GM10248 (cell line): ENCODE measurements at places on chromosomes 6 and 20.
A peak's percentile ranks its signal among the peaks of the same experiment; 100 is the strongest.

- DNase-seq = no peak
Observed at GRCh38 chr6:169859978-169860703, 108.7 kb downstream of the ERMARD start.

GRCh38 chr6:31559958-31560696 lies 12.0 kb upstream of the LTA start:
- peak; percentile 74 for DNase-seq

DNA sequence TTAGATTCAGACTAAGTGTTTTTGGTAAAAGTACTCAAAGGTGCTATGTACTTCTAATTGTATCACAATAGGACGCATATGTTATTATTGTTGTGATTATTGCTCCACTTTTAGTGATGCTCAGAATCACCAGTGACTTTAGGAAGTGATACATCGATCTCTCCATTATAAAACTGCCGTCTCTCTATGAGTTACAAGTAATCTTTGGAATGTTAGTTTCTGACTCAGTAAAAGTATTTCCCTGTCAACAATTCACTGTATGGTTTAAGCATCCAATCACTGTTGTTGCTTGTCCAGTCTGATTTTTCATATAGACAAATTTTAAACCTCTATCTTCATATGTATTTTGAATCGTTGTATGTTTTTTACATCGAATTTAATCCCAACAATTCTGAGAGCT lies 9.4 kb downstream of the DCBLD1 start:
- DNase-seq = no peak

DNA sequence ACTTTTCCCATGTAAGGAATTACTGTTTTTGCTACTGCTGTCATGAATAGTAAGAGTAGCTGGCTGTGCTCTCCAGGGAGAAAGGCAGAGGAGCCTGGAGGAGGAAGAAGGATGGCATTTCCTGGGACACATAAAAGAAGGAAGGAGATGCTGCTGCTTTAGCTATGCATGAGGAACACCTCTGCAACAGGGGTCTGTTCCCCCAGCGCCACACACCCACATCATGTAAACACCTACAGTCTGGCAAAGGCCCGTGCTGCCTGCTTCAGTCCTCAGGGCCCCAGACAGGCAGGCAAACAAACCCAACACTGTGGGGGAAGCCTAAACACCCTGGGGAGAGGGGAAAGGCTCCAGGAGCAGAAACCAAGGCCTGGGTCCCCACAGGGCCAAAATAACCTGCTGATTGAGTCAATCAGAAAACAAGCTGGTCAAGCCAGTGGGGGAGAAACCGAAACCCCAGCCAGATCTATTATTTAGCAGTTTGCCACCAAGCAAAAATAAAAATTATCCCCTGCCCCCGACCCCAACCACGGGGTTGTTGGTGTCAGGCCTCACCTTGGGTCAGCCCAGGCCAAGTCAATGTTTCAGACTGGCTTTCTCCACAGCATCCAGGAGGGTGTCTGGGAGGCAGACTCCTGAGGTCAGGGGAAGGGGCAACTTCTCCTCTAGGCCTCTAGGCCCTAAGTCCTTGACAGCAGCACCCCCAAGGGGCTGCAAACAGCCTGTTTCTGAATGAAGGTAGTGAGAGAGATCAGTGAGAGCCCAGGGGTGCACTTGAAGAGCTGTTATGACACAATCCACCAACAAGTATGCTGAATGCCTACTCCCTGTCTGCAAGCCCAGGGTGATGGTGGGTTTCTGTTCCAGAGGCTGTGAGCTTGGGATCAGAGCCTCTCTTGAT lies 34.6 kb upstream of the SCUBE3 start:
- DNase-seq = no peak

GRCh38 chr20:35523298-35523888 lies 6.1 kb downstream of the C20orf173 start:
- peak; percentile 57 for DNase-seq

GRCh38 chr6:87199787-87200186 lies 44.4 kb downstream of the ZNF292 start:
- no peak for DNase-seq

DNA sequence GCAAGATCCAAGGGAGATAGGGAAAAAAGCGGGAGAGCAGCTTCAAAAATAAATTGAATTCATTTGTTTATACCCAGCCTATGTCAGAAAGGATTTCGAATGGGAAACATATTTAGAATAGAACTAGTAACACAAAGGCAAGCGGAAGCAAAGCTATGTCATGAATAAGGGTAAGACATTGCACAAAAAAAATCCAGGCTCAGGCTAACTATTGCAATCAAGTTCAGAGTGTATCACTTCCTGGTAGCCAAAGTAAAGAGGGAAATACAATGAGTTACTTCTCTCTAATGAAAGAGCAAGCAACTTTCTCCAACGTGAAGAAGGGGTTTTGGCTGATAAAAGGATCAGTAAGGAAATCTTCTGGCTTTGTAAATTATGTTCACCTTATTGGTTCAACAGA lies 212.8 kb downstream of the ZMYND8 start:
- no peak for DNase-seq

DNA sequence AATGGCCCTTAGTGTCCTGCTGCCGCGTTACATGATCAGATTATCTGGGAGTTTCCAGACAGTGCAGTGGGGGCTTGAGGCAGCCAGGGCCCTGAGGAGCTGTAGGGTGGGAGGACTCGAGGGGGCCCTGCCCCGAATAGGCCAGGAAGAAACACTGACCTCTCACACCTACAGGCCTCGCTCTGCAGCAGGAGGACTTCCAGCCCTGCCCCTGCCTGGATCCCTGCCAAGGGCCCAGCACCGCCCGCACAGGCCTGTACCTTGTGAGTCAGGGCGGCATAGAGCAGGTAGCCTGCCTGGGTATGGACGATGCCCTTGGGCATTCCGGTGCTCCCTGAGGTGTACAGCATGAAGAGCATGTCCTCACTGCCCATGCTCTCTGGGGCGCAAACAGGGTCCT lies 30.1 kb upstream of the APMAP start:
- DNase-seq = no peak

- DNase-seq = no peak
Observed at GRCh38 chr20:2729251-2729713, 36.7 kb downstream of the EBF4 start.

DNA sequence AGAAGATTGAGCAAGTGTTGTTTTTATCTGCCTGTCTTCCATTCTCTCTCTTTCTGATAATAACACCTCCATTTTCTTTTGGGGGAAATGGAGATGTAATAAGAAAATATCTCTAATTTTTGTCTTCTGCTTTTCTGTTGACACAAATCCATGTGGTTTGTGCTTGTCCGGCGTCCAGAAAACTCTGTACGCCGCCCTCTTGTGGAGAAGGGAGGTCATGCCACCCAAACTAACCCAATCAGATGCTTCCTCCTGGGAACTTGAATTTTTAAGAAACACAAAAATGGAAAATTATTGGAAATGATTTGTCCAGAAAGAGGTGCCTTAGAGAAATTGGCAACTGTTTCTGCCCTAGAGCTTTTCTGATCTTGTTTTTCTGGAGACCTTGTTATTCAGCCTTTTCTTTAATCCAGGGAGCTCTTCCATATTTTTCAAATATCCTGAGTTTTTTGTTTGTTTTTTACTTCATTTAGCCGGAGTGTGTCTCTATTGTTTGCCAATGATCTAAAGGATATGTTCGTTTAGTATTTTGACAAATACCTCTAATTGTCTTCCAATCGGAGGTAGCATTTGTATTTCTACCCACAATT lies 17.8 kb upstream of the FNDC1 start:
- DNase-seq = peak; percentile 59

DNA sequence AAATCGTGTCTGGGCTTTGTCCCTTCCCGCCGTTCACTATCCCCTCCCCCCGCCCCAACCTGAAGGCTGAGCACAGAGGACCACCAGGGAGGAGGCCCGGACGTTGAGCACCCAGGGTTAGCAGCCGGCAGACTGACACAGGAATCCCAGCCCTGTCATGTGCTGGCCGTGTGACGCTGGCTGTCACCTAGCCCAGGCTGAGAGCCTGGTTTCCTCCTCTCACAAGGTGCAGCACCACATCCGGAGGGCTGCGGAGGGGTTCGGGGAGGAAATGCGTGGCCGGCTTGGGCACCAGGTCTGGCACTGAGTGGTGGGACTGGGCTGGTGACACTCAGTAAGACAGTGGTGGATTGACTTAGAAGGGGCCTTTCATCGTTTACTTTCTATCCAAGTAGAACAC lies 4.6 kb upstream of the LSM14B start:
- no peak for DNase-seq

DNA sequence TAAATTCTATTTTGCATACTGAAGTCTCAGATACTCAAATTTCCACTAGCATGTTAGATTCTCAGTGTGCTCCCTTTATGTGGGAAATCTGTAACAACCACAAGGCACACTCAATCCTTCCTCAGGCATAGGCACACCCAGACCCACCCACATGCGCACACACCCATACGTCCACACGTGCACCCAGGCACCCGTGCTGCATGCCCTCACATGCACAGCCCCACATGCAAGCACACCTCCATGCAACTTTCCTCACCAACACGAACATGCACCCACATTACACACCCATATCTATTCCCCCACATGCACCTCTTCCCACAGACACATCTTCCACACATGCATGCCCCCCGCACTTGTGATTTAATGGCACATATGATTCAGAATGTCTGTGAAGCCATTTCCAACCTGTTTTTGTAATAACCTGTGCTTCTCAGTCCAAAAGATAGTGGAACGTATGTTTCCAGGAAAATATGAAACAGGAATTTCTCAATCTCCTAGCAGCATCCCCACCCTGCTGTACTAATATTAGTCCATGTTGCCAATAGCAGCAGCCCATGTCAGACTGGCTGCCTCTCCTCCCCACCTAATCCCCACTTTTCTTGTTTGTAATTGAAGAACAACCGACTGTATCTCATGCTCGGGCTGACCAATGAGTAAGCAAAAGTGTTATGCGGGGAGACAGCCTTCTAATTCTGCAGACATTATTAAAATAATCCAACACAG lies 11.3 kb upstream of the CYP24A1 start:
- no peak for DNase-seq

- DNase-seq = no peak
Observed at GRCh38 chr6:138099832-138100231, 7.4 kb downstream of the PERP start.

GRCh38 chr6:170294298-170294730 lies 3.4 kb upstream of the DLL1 start:
- DNase-seq = no peak

DNA sequence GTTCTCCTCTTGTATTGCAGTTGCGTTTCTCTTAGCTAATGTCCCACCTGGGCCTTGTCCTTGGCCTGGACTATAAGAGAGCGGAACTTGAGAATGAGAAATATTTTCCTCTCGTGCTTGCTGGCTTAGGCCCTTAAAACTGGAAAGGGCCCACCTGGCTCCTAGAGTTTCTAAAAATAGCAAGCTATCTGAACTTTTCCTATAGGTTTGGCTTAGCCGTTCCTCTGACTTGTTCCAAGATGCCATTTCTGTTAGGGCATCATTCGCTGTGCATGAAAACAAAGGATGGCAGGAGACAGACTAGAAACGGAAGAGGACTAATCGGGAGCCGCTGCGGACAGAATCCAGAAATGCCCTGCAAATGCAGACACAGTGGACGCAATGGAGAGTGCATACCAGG lies 4.5 kb downstream of the RIPOR3 start:
- no peak for DNase-seq

- DNase-seq = no peak
Observed at GRCh38 chr6:148244217-148244935, 98.3 kb upstream of the SASH1 start.

- DNase-seq = peak; percentile 53
Observed at GRCh38 chr6:14542670-14543366, 425.2 kb downstream of the CD83 start.

DNA sequence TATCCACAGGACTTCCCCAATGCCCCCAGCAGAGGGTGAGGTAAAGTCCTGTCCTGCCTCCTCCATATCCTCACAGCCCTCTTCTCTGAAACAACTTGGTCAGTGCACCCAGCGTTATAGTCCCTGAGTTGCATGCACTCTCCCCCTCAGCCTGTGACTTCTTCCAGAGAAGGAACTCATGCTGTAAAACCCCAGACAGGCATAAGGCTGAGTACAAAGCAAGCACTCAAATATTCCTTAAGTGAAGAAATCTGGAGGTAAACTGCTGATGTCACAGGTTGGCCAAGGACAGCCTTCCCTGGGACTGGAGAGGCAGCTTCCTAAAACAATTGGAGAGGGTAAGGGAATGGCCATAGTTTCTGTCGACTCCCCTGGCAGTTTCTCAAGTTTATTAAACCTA lies 12.9 kb upstream of the SRPK1 start:
- DNase-seq = no peak

DNA sequence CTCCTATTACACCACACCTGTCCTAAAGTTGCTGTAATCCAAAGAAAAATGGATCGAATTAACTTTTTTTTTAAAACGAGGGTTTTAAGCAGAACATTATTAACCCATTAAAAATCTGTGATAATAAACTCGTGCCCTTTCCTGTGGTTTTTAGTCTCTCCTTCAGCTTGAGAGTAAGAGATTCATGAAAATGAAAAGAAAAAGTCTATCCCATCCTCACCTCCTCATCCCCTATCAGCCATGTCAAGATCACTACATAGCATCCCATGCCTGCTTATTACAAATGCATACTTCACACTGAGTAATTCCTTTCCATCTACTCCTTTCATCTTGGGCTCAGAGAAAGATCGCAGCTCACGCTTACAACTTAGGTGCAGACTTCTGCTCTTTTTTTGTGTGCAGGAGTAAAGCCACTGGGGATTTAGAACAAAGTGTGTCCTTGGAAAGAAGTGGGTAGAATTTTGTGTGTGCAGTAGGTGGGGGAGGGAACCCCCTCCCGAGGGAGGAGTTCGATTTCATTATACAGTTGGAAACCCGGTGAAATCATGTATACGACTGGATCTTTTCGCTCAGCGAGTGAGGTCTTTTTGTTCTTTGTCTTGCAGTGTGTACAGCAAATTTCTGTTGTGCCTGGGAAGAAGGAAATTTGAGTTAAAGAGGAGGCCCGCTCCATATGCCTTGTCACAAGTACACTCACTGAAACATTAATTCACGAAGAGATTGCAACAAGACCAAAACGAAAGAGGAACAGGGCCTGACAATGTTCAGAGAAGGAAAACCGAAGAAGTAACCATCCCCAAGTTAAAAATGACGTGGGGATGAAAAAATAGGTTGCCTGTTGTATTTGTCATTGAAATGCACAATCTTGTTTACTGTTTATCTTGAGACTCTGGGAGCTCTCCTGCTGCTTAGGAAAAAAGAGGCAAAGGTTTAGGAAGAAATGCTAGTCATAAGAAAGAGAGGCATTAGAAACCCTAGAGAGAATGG lies 146.5 kb upstream of the ZNF217 start:
- DNase-seq = peak; percentile 45

DNA sequence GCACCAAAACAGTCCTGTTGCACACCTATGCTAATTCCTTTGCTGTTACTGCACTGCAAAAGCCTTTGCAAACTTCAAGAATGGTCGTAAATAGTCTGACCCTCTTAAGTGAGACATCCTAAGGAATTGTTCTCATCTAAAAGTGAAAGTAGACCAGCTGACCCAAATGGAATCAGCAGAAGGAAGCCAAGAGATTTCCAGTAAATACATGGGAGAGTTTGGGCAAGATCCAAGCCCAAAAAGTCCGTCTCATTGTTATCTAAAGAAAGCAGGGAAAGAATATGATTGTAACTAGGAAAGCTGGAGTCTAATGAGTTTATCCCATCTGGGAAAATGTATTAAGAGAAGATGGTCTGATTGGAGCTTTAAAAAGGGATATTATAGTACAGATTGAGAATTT lies 43.0 kb upstream of the HIVEP1 start:
- DNase-seq = no peak

- DNase-seq = no peak
Observed at GRCh38 chr20:17896771-17897369, 71.7 kb downstream of the SNX5 start.
